ENCODE measurements at places on chromosomes 7 and 10.

DNA sequence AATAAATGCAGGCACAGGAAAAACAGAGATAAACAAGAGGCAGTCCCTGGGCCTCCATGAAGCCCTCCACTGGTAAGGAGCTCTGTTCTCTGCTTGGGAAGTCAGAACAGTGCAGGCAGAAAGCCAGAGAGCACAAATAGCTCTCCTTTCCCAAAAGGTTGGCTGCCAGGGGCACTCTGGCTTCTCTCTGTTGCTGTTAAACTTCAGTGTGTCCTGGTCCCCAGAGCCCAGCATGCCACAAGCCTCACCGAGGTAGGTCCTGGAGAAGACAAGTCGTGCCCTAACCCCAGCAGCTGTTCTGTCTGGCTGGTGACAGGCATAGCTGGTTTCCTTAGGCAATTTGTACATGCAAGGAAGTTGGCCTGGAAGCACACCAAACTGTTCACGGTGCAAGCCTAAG is 17.3 kb downstream of the SLC16A12 start:
- peaks cover 3% of the 10 kb centered on the region for H3K4me1 ChIP-seq
- no peak overlapping the region for H3K4me3 ChIP-seq
- H3K27ac ChIP-seq, result no peak overlapping the region
- H3K36me3 ChIP-seq, result no peaks in the 10 kb centered on the region
- no peak for DNase-seq
- no peaks in the 10 kb centered on the region for H3K27me3 ChIP-seq

DNA sequence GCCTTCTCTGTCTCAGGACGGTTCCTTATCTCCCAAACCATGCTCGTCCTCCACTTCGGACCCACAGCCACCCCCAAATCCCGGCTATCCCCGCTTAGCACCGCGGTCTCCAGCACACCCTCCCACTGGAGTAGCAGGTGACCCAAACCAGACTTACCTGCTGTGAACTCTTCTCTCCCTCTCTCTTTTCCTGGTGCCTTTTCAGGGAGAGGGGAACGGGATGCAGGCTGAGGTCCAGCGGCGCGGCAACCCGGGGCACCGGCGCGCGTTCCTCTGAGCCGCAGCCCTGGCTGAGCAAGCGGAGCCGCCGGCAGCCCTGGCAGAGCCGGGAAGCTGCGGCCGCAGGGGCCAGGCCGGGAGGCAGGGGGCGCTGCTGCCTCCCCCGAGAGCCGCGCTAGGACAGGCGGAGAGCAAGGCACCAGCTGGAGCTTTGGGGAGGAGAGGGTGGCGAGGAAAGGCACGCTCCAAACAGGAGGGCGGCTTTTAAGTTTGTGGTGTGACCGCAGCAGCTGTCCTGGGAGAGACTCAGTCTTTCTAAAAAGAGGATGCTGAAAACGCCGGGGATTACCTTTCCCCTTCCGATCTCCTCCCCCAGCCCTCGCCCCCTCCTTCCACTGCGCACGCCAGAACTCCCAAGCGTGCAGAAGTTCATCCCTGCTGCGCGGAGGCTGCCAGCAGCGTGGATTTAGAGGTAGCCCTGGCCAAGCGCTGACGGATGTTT is at the start of gene SEMA3D:
SEMA3D (minus strand) TSS at position 536 of the 721 bp plus-strand sequence. CDS start 65,165 bp downstream, outside the sequence.
- H3K27me3 ChIP-seq, result peaks cover 3% of the 10 kb centered on the region
- H3K4me1 ChIP-seq, result no peaks in the 10 kb centered on the region
- H3K27ac ChIP-seq, result no peak within 1 kb of the TSS
- H3K4me3 ChIP-seq, result peak within 1 kb of the TSS; percentile 56

- no peak for DNase-seq
- no peaks in the 10 kb centered on the region for H3K36me3 ChIP-seq
- H3K27ac ChIP-seq, result no peak overlapping the region
- H3K4me1 ChIP-seq, result no peaks in the 10 kb centered on the region
Measured at GRCh38 chr7:156002362-156003066, 190.3 kb upstream of the SHH start.

- no peak for DNase-seq
- no peak overlapping the region for H3K4me3 ChIP-seq
- no peak overlapping the region for H3K27ac ChIP-seq
- H3K4me1 ChIP-seq, result no peaks in the 10 kb centered on the region
- no peaks in the 10 kb centered on the region for H3K36me3 ChIP-seq
Measured at GRCh38 chr10:32065856-32066255, 9.6 kb upstream of the KIF5B start.

DNA sequence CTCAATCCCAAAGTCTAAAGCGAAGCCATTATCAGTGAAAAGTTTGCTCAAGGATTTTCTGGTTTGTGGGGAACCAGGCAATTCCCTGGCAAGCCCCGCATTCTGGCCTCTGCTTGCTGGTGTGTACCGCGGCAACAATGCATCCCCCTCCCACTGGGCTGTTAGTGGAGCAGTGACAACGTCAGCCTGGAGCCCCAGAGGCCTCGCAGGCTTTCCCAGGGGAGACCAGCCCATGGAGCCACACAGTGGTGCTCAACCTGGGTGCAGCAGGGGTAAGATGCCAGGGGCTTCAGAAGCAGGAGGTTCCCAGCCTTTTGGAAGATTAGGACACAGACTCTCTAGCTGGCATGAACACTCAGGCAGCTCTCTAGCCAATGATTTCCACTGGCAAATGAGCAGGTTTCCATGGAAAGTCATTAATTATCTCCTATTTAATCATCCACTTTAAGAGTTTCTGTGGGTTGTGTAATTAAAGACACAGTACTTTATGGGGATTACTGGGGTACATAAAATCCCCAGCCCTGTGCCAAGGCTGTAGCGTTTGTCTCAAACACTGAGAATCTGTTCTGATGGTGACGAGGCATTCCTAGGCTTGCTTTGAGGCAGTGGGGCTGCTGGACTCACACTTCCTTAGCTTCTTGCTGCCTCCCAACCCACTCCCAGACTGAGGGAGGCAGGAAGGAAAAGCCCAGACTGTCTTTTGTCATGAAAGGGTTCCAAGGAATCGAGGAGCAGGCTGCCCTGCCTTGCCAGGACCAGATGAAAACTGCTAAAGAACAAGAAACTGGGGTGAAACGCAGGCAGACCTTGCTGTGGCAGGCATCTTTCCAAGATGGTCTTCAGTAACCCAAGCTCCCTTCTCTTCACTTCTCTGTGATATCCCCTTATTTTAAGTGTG is 411.9 kb upstream of the SHH start:
- no peaks in the 10 kb centered on the region for H3K4me1 ChIP-seq
- H3K27me3 ChIP-seq, result no peaks in the 10 kb centered on the region
- DNase-seq, result no peak
- no peaks in the 10 kb centered on the region for H3K36me3 ChIP-seq
- no peak overlapping the region for H3K27ac ChIP-seq

DNA sequence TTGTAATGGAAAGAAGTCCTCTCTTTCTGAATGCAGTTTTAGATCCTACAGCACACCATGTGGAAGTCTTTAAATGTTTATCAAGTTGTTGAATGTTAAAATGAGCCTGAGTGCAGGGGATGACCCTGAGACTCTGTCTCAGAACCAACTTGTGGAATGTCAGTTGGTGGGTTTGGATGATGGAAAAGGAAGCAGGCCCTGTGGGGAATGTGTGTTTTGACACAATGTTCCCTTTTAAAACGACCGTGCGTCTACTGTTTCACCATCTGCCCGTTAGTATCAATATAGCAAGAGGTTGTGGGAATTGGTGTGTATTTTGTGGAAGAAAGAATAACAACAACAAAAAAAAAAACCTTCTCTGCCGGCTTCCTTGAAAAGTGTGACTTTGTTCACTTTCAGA is 8.3 kb downstream of the DYNC1I1 start:
- no peak overlapping the region for H3K27ac ChIP-seq
- no peak for DNase-seq
- H3K27me3 ChIP-seq, result no peaks in the 10 kb centered on the region
- H3K4me3 ChIP-seq, result no peak overlapping the region

DNA sequence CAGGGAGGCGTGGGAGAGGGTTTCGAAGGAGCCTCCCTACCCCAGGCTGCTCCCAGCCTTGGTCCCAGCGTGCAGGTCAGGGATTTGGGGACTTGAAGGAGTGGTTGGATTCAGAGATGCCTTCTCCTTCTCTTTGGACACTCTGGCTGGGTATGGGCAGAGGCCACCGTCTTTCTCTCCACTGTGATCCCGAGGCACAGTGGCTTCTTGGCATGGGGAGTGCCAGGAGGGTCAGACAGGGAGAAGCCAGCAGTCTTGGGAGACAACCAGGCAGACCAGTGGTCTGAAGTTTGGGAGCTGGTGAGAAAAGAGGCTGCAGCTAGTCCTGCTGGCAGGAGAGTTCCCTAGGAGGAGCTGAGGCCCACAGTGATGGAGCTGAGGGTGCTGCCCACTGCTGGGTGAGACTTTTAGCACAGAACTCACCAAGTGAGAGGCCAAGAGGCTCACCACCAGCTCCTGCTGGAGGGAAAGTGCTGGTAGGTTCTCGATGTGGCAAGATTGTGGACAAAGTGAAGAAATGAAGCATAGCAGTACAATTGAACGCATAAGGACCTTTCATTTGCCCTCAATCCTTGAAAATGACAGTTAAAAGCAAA is 35.2 kb upstream of the WDFY4 start:
- no peak for DNase-seq
- no peak overlapping the region for H3K27ac ChIP-seq
- no peaks in the 10 kb centered on the region for H3K36me3 ChIP-seq
- no peaks in the 10 kb centered on the region for H3K4me1 ChIP-seq
- H3K4me3 ChIP-seq, result no peak overlapping the region

GRCh38 chr10:9814285-9814864 is 1203.3 kb upstream of the CELF2 start:
- no peaks in the 10 kb centered on the region for H3K27me3 ChIP-seq
- no peak overlapping the region for H3K27ac ChIP-seq
- no peaks in the 10 kb centered on the region for H3K4me1 ChIP-seq
- DNase-seq, result no peak
- H3K4me3 ChIP-seq, result no peak overlapping the region

- H3K4me3 ChIP-seq, result no peak overlapping the region
- no peaks in the 10 kb centered on the region for H3K36me3 ChIP-seq
- no peaks in the 10 kb centered on the region for H3K27me3 ChIP-seq
- no peak for DNase-seq
- no peak overlapping the region for H3K27ac ChIP-seq
Measured at GRCh38 chr7:121276313-121276712, 52.5 kb upstream of the WNT16 start.

DNA sequence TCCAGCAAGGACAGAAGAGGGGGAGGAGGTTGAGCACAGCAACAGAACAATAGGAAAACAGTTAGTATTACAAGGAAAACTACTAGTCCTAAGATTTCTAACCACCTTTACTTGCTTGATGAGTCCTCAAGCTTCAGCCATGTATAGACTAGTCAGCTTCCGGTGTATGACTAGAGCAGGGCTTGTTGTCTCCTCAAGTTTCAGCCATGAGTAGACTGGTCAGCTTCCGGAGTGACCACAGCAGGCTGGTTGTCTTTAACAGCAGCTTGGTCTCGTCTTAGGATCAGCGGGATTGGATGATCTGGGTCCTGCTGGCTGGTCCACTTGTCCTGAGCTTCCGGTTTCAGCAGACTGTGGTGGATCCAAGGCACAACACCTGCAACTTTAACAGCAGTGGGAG is 10.6 kb upstream of the ZNF239 start:
- H3K4me3 ChIP-seq, result no peak overlapping the region
- no peaks in the 10 kb centered on the region for H3K4me1 ChIP-seq
- no peaks in the 10 kb centered on the region for H3K27me3 ChIP-seq
- no peak overlapping the region for H3K27ac ChIP-seq
- no peak for DNase-seq

- no peak for DNase-seq
- H3K27me3 ChIP-seq, result no peaks in the 10 kb centered on the region
- no peak overlapping the region for H3K27ac ChIP-seq
- no peaks in the 10 kb centered on the region for H3K4me1 ChIP-seq
- no peak overlapping the region for H3K4me3 ChIP-seq
Measured at GRCh38 chr7:114519240-114519639, 104.6 kb downstream of the FOXP2 start.

DNA sequence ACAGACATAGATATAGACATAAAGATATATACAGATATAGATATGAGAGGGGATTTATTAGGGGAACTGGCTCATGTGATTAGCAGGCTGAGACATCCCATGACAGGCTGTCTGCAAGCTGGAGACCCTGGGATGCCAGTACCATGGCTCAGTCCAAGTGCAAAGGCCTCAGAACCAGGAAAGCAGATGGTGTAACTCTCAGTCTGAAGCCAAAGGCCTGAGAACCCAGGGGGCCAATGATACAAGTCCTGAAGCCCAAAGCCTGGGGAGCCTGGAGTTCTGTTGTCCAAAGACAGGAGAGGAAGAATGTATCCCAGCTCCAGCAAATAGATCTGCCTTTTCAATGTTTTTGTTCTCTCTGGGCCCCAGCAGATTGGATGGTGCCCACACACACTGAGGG is 5.5 kb downstream of the NCOA4 start:
- no peak for DNase-seq
- H3K27ac ChIP-seq, result no peak overlapping the region
- H3K36me3 ChIP-seq, result no peaks in the 10 kb centered on the region
- H3K27me3 ChIP-seq, result no peaks in the 10 kb centered on the region

- H3K27ac ChIP-seq, result no peak overlapping the region
- peak; percentile 70 for DNase-seq
- H3K4me1 ChIP-seq, result peaks cover 9% of the 10 kb centered on the region
- no peaks in the 10 kb centered on the region for H3K36me3 ChIP-seq
Measured at GRCh38 chr7:105849122-105849855, 27.1 kb downstream of the ATXN7L1 start.

Measured in iPS DF 6.9 (cell line).